ENCODE measurements at places on chromosomes 6 and 20.

DNA sequence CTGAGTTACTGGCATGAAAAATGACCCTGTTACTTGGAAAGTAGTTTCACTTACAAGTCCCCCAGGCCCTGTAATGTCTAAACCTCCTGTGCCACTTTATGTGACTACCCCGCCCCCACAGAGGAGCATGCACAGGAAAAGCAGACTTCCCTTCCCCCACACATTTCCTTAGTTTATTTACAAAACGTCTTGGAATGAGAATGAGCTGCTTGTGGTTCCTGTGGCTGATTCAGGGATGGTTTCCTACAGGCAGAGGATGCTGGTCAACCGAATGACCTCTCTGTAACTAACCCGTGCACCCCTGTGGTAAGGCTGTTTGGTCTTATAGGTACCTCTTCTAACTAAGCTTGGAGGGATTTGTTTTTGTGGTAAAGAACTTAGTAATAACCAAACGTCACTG, 28.5 kb downstream of the RSPO3 start:
- no peak for DNase-seq

DNA sequence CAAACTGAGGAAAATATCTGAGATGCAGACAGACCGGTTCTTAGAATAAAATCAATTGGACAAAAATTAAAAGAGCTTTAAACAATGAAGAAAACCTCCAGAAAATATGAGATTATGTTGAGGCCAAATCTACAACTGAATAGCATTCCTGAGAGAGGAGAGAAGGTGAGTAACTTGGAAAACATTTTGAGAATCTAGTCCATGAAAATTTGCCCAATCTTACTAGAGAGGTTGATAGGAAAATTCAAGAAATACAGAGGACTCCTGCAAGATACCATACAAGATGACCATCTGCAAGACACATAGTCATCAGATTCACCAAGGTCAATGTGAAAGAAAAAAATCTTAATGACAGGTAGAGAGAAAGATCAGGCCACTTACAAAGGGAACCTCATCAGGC, 437.7 kb upstream of the ADGRB3 start:
- no peak for DNase-seq

- DNase-seq: no peak
Observed at GRCh38 chr20:5073660-5074231, 46.0 kb downstream of the PCNA start.

- DNase-seq: no peak
Observed at GRCh38 chr6:12577124-12577850, 139.3 kb upstream of the PHACTR1 start.

DNA sequence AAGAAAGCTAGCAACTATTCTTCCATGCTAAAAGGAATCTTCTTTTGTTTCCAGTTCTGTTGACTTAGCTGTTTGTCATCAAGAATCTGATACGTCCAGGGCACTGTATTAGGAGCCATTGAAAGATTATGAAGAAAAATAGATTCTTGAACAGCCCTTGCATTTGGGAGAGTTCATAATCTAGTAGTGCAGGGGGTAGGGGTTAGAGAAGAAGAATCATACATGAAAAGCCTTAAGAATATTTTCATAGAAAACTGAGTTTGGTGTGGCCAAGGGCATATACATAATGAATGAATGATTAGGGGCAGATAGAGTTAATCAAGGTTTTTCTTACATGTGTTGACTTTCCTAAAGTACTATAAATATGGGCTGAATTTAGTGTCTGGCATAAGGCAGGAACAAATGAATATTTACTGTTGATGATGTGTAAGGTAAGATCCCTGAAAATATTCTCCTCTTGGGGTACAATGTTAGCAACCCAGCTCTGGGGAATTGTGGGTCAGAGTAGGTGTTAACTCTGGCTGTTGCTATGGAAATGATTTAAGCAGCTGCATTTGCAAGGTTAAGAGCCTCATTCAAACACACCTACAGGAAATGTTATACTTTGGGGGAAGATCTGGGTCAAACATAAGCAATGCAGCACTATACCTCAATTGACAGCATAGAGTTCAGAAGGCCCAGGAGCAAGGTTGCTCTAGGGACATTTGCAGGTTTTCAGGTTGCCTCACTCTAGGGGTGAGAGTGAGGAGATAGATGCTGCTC, 667.3 kb upstream of the CITED2 start:
- DNase-seq: no peak

GRCh38 chr6:105817961-105818360, 268.2 kb upstream of the PRDM1 start:
- no peak for DNase-seq

DNA sequence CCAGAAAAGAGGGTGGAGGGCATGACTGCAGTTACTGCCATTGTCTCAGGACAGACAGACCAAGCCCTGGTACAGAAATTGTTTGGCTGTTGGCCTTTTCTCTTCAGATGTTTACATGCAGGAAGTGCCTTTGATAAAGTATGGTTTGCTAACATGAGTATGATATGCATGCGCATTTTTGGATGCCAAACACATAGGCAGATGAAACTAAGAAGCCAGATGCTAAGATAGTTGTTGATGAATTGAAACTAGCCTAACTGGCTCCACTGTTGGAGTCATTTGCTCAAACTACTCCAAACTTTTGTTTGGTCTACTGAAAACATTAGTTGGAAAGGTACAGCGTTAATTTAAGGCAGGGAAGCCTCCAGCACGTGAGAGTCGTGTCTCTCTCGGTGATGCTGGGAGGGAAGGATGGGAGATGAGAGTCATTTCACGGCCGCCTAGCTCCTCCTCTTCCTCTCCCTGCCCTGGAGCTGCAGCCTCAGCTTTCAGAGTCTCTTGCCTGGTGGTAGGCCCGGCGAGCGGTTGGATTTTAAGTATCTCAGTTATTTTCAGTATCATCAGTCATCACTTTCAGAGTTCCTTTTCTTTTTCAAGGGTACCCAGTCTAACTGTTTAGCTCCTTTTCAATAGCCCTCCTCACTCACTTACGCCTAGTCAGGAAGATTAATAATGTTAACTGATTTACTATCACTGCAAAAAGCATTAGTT, 29.7 kb downstream of the RREB1 start:
- DNase-seq: no peak

DNA sequence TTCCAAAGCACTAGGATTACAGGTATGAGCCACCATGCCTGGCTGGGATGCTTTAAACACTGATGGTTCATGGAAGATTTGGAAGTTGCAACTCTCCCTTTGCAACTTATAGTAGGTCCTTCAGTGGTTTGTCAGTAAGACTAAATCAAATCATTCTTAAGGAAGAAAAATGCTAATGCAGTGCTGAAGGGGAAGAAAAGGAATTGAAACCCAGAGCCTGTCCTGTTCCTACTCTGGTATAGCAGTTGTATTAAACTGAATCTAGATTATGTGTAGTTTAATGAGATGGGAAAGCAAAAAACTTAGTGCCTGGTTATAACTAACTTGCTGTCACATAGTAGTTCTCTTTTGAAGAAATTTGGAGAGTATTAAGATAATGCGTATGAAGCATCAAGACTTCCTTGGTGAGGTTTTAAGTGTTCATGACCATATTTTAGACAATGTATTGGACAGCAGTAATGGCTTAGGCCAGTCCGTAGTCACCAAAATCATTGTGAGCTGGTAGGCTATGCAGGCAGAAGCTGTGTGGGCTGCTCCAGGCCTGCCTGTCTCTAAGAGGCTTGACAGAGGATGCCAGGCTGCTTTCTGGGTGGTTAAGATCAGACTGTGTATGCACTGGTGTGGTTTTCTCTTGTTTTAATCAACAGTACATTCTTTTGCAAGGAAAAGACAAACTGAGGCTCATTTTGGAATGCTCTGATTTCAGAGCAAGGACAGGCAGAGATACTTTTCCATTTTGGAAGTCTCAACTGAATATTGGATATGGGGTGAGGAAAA, 14.0 kb downstream of the PAQR8 start:
- DNase-seq: no peak

- no peak for DNase-seq
Observed at GRCh38 chr20:56430957-56431356, 18.9 kb downstream of the CASS4 start.

DNA sequence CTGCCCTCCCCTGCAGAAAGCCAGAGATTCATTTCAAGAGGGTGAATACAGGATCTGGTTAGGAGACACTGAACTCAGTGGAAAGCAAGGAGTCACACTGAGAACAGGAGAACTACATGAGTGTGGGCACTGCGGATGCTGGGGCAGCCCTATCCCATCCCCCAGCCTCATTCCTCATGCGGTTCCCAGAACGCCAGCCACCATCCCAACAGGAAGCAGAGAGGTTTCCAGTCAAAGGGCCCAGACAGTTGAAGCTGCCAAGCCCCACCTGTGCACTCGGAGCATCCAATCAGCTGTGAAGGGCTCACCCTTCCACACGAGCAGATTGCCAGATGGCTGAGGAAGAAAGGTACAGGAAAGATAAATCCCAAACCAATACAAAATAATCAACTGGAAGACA, 50.7 kb upstream of the PRND start:
- no peak for DNase-seq

- no peak for DNase-seq
Observed at GRCh38 chr20:57053067-57053466, 213.4 kb downstream of the BMP7 start.

- DNase-seq: no peak
Observed at GRCh38 chr6:63785006-63785405, 149.4 kb downstream of the PHF3 start.

DNA sequence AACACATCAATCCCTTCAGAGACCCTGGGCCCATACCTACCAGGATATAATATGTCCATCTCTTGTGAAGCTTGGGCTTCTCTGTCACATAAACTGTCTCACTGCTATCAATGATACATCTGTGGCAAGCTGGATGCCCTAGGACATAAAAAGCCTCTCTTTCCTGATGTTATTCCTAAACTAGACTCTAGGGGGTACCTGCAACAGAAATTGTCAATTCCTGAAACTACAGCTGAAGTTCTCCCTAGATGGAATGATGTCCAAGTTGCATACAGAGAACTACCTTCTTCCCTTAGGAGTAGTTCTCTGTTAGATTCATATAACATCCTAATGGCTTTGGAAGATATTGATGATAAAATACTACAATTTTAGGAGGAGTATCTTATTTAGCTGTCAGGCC, 35.8 kb downstream of the TBX18 start:
- DNase-seq: no peak

Measured in chondrocyte (in vitro differentiated cells).